ENCODE measurements at places on chromosomes 6 and 20. TPM values are rescaled to one million over a fixed set of nuclear protein-coding genes. Genes with fewer than 3 reads are reported as not detected.

SLC17A1 gene
- total RNA-seq: not detected

GLP1R gene
- total RNA-seq: 0.10 TPM

CD109 gene
- 35.9 TPM for total RNA-seq

ZBTB24 gene
- 11.8 TPM for total RNA-seq

SPATA25 gene
- total RNA-seq: 3.6 TPM

CRISP2 gene
- total RNA-seq: not detected

SLC4A11 gene
- 10.8 TPM for total RNA-seq

TMEM244 gene
- not detected for total RNA-seq

SMLR1 gene
- total RNA-seq: not detected

DCDC2 gene
- total RNA-seq: not detected

ULBP1 gene
- total RNA-seq: 0.32 TPM

ANKEF1 gene
- total RNA-seq: 3.9 TPM

BACH2 gene
- 12.7 TPM for total RNA-seq

ME1 gene
- 55.0 TPM for total RNA-seq

NNAT gene
- total RNA-seq: 1.8 TPM

DNA sequence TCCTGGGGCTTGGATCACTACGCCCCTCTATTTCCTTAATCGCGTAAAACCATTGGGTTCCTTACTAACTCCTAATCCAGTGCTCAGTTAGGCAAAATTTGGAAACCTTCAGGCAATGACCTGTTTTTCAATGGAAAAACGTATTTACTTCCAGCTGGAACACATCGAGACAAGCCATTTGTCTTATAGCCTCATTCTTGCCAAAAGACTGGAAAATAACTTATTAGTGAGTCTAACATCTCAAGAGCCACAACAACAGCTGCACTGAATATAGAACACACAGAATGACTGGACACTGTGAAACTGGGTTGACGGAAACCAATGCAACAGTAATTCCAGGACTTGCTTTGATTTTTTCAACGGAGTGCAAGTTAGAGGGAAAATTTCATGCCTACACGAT is 125.2 kb upstream of the MAP3K7 start:
- DNase-seq: no peak

- no peak for DNase-seq
These were observed 1.5 kb downstream of the PRRC2A start for GRCh38 chr6:31621991-31622390.

DNA sequence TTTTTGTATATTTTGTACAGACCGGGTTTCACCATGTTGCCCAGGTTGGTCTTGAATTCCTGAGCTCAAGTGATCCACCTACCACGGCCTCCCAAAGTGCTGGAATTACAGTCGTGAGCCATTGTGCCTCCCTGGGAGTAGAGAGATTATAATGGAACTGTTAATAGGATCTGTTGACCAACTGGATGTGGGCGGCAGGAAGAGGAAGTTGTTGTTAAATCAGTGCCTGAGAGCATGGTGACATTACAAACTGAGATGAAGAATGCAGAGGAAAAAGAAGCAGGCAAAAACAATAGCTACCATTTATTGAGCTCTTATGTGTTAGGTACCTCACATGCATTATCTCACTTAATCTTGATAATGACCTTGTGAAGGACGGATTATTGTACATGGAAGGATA is 9.2 kb upstream of the L3MBTL3 start:
- DNase-seq: no peak

- DNase-seq: peak; percentile 89
These were observed 239.8 kb upstream of the SULF2 start for GRCh38 chr20:48025051-48025515.

- DNase-seq: no peak
These were observed 121.3 kb downstream of the SOBP start for GRCh38 chr6:107611094-107611810.

- DNase-seq: no peak
These were observed 382.0 kb downstream of the TAF4 start for GRCh38 chr20:61683721-61684120.

DNA sequence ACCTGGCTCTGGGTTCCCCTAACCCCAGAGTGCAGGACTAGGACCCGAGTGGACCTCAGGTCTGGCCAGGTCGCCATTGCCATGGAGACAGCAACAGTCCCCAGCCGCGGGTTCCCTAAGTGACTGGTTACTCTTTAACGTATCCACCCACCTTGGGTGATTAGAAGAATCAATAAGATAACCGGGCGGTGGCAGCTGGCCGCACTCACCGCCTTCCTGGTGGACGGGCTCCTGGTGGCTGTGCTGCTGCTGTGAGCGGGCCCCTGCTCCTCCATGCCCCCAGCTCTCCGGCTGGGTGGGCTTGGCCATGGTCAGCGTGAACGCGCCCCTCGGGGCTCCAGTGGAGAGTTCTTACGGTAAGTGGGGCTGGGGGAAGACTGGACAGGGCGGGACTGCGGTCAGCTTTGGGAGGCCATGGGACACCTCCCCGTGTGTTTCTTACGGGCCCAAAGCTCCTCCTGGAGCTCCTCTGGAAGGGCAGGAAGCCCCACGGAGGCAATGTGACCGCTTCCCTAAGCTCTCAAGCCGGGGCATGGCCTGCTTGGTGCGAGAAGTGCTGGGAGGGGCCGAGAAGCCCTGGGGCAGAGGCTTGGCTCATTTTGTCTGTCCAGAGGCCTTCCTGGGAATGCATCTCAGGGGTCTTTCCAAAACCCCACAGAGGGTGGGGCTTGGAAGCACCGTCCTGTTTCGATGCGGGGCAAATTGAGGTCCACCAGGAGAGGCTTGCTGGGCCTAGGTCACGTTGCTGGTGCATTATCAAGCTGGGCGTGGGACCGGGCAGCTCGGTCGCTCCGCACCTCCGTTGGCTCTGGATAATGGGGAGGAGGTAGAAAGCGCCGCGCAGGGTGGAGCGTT is at the start of gene HNF4A:
HNF4A (plus strand) TSS at position 202 of the 855 bp plus-strand sequence; CDS start at position 308, 106 bp downstream.
- DNase-seq: no peak

DNA sequence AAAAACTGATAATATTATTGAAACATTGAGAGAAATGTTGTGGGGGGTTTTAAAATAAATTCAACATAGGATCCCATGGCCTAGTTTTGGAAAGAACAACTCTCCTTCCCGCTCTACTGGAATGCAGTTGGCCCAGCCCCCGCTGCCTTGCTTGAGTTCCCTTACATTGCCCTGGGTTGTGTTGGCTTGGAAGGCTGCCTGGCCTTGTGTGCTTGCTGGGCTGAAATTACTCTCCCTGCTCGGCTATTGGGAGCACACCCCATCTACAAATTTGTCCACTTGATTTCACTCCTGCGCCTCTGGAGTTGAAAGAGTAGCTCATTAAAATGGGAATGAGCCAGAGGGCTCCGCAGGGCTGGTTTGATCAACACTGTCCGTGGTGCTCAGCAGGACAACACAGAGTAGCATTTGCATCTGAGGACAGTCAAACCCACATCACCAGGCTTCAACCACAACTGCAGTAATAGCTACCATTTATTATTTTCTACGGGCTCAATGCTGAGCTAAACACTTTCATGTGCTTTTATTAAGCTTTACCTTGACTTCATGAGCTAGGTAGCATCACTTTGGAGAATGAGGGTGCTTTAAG is 35.2 kb downstream of the DOK5 start:
- no peak for DNase-seq

DNA sequence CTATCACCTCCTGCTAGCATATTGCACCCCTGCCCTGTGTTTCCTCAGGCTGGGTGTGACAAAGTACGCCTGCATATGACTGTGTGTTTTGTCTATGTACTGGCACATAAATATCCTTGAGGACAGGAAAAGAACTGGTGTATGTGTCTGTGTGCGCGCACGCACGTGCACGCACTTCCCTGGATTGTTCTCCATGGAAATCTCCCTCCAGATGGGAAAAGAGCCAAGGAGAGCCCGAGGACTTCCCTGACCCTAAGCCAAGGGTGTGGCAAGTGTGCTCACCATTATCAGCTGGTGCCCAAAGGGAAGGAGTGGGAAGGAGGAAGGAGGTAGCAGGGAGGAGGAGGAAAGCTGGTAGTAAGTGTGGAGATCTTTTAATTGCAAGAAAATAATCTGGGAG is 117.6 kb downstream of the HIVEP2 start:
- DNase-seq: no peak

DNA sequence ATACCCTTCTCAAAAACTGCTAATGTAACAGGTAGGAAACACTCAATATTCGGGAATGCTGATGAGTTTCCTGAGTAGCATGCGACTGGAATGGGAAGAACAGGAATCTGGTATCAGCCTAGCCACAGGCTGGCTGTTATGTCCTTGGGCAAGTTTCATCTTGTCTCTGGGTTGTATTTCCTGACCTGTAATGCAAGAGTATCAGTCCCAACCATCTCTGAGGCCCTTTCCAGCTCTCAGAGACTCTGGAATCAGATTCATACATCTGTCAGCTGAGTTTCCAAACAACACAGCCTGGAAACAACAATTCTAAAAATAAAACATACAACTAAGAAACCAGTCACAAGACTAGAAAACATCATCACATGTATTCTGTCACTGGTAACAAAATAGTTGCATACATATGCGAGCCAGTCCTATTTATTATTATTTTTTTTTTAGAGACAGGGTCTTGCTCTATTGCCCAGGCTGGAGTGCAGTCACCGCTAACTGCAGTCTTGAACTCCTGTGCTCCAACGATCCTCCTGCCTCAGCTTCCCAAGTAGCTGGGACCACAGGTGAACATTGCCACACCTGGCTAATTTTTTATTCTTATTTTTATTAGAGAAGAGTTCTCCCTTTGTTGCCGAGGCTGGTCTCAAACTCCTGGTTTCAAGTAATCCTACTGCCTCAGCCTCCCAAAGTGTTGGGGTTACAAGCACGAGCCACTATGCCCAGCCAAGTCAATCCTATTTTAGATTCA is 16.7 kb upstream of the TFAP2A start:
- DNase-seq: no peak

GRCh38 chr6:21905531-21905930 is 312.0 kb downstream of the SOX4 start:
- DNase-seq: no peak

DNA sequence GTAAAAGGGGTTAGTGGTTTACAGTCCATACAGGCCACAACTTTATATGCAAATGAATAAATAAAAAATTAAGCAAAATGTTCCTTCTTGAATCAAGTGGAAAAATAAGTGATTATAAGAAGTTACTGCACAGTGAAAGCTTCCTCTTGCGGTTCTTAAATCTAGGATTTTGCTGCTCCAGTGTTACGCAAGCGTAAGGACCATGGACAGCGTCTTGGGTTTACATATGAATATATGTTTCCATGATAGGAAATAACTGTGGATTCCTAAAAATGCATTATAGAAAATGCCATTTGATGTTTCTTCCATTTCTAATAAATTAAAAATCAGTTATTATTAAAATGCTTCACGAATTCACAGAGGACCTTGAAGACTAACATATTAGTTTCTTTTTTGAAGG is 176.6 kb upstream of the POU3F2 start:
- DNase-seq: no peak

GRCh38 chr6:147161974-147162495 is 42.2 kb upstream of the STXBP5 start:
- no peak for DNase-seq

GRCh38 chr6:168240160-168240559 is 79.4 kb downstream of the DACT2 start:
- no peak for DNase-seq

DNA sequence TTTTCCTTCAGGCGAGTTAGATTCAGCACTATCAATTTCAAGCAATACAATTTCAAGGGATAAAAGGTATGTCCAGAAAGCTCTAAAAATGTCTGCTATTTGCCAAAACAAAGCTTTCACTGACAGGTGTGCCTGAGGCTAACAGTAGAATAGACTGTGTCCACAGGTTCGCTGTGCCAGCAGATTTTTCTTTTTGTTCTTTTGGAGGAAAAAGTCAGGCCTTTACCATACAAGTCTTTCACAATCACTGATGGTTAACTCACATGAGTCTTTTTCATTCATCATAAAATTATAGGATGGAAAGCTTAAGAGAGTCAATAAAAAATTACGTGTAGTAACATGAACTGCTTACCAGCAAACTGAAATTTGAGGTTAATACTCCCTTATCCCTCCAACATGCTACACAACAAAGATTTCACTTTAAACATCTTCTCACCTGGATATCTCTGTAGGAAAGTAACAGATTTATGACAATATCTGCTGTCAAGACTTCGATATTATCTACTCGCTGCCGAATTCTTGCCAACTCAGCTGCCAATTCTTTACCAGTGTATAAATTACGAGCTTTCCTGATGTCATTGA is 95.4 kb downstream of the MAP3K5 start:
- no peak for DNase-seq

DNA sequence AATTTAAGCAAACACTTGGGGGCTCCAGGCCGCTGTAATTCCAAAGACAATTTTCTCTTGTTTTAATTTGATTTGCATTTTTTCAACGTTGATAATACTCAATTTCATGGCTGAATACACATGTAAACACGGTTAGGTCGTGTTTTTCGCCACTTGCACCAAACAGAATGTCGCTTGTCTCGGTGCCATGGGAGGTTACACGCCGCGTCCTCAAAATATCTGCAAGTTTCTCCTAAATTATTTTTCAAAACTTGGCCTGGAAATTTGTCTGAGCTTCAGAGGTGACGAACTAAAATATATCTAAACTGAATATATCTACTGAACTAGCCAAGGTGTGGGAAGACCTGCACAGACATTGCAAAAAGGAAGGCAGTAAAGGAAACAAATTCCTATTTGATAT is 15.0 kb downstream of the FOXA2 start:
- DNase-seq: no peak

DNA sequence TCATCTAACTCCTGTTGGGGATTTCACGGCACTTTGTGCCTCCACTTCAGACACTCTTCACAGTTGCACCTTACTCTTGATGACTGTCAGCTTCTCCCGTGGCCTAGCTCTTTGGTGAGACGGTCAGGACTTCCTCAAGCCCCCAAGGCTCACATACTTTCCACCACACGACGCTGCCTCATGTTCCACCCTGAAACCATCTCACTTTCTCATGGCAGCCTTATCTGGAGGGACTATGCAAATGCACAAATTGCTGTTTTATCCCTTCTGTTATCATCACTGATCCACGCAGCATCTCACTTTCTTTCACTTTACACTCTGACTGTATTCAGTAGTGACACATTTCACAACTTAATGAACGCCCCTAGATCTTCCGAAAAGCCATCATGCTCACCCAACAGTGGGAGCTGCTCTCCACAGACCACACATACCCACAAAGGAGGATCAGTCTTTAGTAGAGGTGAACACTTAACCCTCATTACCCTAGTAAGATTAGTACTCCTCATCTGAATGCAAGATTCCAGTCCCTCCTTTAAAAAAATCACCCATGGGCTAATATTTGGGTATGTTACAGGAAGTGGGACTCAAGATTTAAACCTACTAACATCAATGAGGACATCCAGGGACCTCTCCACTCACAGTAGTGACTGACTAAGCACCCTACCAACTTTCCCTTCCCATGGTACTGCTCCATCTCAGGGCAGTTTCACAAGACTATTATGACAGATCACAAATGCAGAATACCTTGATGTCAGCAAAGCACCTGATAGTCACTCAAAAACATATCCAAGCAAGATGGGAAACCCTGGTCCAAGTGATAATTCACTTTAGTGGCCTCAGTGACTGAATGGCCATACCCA is 35.4 kb downstream of the FYN start:
- DNase-seq: no peak

Measured in lower leg skin (tissue), 4 donors.